NCI-H2029 treated with DMSO at 0.1 percent for 48 hours (cell line): ENCODE measurements at places on chromosomes 6 and 20.
A peak's percentile ranks its signal among the peaks of the same experiment; 100 is the strongest.

DNA sequence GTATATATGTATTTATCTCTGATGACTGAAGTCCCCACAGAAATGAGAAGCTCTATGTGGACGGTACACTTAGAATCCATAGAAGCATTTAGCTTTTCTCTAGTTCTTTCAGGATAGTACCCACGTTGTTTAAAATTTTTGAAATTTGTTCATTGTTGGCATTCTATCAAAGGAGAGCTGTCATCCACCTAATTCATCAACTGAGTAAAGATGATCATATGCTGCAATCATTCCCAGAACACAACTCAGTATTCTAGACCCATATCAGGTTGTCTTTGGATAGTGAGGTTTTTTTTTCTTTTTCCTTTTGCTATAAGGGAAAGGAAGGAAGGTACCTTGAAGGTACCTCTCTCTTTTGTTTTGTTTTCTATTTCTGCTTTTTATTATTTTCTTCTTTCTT, 9.3 kb downstream of the SERAC1 start:
- DNase-seq = no peak

GRCh38 chr6:90547991-90548390, 38.9 kb downstream of the MAP3K7 start:
- DNase-seq = no peak

DNA sequence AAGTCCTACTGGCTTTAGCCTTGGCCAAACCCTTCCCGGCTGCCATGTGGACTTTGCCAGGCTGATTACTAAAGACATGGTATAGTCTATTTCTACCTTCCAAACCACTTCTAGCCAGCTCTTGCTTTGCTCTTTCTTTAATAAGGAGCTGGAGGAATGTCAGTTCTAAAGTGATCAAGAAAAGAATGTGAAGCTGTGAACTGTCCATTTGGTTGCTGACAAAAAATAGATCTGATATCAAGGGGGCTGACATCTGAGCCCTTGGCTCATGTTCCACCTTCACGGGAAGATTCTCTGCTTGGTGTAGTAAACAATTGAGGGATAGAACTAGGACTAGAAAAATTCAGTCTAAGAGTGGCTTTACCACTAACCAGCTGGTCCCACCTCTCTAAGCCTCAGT, 22.6 kb downstream of the GNAS-AS1 start:
- no peak for DNase-seq

GRCh38 chr6:147087641-147088040, 116.6 kb upstream of the STXBP5 start:
- no peak for DNase-seq

GRCh38 chr6:60695232-60695631, 1590.8 kb downstream of the KHDRBS2 start:
- DNase-seq = no peak

DNA sequence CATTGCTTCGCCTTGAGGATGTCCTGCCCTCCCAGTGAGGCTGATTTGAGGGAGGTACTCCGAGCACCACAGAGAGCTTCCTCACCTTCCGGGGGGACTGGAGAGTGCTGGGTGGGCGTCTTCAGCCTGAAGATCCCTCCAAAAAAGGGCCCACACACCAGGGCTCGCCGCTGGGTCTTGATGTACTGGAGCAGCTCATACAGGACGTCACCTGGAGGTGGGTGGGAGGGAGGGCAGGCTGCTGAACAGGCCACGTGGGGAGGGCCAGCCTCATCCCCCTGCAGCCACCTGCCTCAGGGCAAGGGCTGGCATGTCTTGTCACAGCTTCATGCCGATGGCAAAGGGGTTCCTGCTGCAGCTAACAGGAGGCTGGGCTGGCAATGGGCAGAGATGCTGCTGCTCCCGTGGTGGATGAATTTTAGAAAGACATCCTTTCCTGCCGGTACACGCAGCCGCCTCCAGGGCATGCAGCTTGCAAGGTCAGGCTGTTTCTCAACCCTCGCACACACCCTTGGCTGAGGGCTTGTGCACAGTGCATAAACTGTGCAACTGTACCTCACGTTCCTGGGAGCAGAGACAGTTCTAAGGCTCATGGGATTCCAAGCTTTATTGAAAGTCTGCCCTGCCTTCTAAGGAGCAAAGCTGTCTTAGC, 14.0 kb downstream of the ETV7 start:
- DNase-seq = no peak

DNA sequence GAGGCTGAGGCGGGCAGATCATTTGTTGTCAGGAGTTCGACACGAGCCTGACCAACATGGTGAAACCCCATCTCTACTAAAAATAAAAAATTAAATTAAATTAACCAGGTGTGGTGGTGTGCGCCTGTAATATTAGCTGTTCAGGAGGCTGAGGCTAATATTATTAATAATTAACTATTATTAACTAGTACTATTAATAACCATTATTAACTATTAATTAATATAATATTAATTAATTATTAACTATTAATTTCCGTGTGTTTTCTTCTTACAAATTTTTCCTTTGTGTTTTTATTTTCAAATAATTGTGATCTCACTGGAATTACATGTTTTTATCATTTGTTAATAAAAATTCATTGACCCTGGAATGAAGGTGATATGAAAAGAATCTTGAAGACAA, 557.4 kb upstream of the ADGRB3 start:
- no peak for DNase-seq

GRCh38 chr20:14599613-14600012, 262.2 kb upstream of the FLRT3 start:
- no peak for DNase-seq

DNA sequence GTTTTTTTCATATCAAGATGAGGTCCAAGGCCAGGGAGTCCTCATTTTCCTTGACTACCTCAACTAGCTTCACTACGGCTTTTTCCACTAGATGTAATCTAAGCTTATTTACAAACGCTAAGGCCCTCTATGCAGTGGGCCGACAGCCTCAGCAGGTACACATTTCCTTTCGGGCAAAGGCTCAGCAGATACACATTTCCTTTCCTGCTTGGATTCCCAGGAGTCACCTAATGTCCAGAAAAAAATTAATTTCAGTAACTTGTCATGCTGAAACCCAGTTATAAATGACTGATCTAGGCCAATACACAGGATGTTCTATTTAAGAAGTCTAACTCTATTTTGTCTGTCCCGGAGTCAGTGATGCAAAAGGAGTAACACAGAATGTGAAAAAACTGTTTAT, 7.2 kb upstream of the KIAA0408 start:
- no peak for DNase-seq

DNA sequence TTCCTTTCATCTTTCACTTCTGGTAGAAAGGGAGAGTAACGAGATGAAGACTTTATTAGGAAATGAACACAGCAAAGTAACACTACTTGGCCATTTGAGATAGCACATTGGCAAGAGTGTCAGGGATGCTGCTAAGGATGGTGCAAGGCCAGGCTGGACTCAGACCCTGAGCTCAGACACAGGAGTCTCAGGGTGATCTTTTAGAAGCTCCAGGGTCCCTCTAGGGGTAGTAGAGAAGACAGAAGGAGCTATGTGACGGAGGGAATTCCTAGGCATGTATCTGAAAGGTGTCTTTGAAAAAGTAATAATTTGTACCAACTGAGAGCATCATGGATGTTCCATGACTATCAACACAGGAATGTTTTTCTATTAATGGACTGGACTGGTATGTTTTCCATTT, 436.5 kb downstream of the DHX35 start:
- no peak for DNase-seq

- no peak for DNase-seq
Measured at GRCh38 chr6:100617633-100618350, 153.1 kb upstream of the SIM1 start.

- no peak for DNase-seq
Measured at GRCh38 chr6:68527691-68528090, 107.4 kb upstream of the ADGRB3 start.

- peak; percentile 7 for DNase-seq
Measured at GRCh38 chr6:152124429-152125074, 317.1 kb downstream of the ESR1 start.

DNA sequence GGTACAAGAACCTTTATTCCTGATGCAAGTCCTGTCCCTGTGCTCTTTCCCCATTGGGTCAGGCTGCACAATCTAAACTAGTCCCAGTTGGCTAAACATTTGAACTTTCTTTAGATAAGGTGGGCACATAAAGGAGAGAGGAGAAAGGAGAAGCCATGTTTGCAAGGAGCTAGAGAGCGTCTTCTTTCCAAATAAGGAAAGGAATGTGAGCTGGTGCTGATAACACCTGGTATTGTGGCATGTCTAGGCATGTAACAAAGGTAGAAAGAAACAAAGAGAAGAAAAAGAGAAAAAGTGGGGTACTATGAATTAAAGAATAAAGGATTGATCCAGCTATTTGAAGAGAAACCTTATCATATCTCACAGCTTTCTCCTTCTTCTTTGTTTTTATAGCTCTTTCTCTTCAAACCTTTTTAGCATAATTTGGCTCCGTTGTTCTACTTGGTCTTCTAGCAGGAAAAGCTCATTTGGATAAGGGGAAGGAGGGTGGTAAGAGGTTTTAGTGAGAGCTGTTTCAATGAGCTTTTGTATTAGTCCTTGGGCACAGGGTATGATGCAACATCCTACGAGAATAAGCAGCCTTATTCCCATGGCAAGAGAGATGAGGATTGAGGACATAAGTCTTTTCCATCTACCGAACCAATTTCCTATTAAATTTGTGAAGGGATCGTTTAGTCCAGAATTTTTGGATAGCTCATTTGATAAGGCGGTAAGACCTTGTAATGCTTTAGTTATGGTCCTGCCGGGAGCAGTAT, 415.5 kb upstream of the MAN1A1 start:
- no peak for DNase-seq

- no peak for DNase-seq
Measured at GRCh38 chr20:5935384-5935783, 14.9 kb downstream of the TRMT6 start.

GRCh38 chr6:43078691-43079090, 2.6 kb downstream of the PTK7 start:
- DNase-seq = no peak

DNA sequence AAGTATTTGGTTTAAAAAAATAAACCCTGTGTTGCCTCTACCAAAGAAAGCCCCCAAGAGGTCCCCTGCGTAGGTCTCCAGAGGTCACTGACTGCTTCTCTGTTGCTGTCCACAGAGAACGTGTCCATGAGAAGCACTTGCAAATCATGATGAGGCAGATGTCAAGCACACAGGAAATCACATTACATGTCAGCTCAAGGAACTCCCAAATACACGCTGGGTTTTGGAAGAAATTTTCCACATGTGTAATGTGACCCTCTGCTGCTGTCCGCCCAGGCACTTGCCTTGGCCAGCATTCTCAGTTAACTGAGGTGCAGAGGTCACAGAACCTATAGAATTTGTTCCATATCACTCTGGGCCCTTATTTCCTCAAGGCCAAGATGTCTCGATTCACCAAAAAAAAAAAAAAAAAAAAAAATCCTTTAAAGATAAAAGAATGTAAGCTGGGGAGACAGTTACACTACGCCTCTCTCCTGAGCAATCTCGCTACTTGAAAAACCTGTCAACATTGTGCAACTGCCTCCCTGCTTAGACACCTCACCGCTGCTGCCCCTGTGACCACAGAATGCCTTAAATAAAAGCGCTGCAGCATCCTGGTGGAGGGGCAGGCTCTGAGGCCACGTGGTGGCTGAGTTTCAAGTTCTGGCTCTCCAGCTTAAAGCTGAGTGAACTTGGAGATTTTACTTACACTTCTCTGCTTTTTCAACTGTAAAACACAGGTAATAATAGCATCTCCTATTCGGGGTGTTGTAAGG, 42.3 kb downstream of the SLC22A23 start:
- DNase-seq = peak; percentile 39

DNA sequence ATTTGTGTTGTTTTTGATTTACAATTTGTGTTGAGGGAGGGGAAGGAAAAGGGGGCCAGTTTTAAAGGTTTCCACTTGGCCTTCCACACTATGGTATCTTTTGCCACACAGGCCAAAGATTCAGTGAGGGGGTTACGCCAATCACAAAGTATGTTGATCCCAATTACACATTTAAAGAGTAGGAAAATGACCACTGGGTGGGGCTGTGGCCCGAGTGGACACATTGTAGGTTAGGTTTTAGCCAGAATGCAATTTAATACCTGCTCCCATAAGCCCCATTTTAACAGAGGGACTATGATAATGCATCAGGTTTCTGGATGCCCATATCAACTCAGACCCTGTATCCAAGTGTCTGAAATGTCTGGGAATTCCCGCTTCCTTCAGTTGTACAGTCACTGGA, 15.6 kb downstream of the VGLL2 start:
- no peak for DNase-seq

GRCh38 chr6:74971633-74972032, 234.2 kb downstream of the COL12A1 start:
- DNase-seq = no peak

- no peak for DNase-seq
Measured at GRCh38 chr6:157732416-157733161, 90.5 kb upstream of the SNX9 start.

- DNase-seq = no peak
Measured at GRCh38 chr6:135913785-135914184, 62.3 kb downstream of the PDE7B start.

- DNase-seq = no peak
Measured at GRCh38 chr6:170212956-170213636, 77.8 kb downstream of the DLL1 start.

GRCh38 chr6:111845441-111845871, 27.8 kb downstream of the FYN start:
- no peak for DNase-seq

DNA sequence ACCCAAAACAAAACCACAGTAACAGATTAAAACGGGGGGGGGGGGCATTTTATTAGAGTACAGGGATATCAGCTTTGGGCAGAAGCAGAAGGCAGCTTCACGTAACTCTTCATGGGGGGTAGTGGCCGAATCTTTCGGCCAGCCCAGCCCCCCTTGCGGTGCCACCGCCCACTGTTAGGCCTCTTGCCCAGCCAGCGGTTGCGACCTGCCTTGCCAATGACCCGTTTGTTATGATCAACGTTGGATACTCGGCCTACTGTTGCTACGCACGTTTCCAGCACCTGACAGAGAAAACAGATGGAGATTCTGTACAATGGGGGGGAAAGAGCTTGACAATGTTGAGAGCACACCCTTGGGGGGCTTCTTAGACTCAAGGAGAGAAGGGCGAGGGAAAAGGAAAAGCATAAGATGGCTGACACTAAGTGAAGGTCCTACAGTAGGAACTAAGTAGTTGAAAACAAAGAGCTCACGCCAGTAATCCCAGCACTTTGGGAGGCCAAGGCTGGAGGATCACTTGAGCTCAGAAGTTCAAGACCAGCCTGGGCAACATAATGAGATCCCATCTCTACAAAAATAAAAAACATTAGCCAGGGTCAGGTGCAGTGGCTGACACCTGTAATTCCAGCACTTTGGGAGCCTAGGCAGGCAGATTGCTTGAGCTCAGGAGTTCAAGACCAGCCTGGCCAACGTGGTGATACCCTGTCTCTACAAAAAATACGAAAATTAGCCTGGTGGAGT, 724 bp upstream of the CUL7 start:
- no peak for DNase-seq

GRCh38 chr20:60835876-60836275, 416.2 kb upstream of the CDH4 start:
- no peak for DNase-seq

- DNase-seq = no peak
Measured at GRCh38 chr6:43952746-43953145, 174.5 kb downstream of the MRPL14 start.

GRCh38 chr6:85236636-85237035, 213.2 kb upstream of the NT5E start:
- DNase-seq = no peak

- DNase-seq = no peak
Measured at GRCh38 chr6:13371421-13372072, 43.2 kb upstream of the TBC1D7 start.
